Stimulated activated CD4-positive, alpha-beta T cell treated with anti-CD3 and anti-CD28 coated beads, Interleukin-1b, Interleukin-23, amount 100 ng/mL, for 1 hour (primary cell): ENCODE measurements at places on chromosomes 16 and 17.

- no peak for DNase-seq
Observed at GRCh38 chr17:4658478-4659305, 17.2 kb upstream of the ALOX15 start.

- DNase-seq = no peak
Observed at GRCh38 chr17:5819921-5820685, 235.8 kb upstream of the NLRP1 start.

- no peak for DNase-seq
Observed at GRCh38 chr16:4298761-4299522, 16.9 kb upstream of the GLIS2 start.

- DNase-seq = no peak
Observed at GRCh38 chr17:28843816-28844148, 1.2 kb upstream of the FAM222B start.

- DNase-seq = no peak
Observed at GRCh38 chr17:49687878-49688491, 10.1 kb upstream of the SPOP start.

DNA sequence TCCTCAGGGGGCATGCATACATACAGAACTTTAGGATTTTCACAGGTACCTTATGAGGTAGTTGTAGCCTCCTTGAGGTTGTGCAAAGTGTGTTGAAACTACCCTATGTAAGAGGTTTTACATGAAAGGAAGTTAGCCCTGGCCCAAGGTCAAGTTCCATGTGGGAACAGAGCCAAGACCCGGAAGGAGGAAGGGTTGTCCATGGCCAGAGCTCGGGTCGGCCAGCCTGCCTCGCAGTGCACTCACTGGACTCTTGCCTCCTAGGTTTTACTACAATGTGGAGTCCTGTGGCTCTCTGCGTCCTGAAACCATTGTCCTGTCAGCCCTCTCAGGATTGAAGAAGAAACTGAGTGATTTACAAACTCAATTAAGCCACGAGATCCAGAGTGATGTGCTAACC is 8.2 kb downstream of the POLR2C start:
- DNase-seq = no peak

- no peak for DNase-seq
Observed at GRCh38 chr16:30767767-30768465, 5.8 kb downstream of the RNF40 start.

GRCh38 chr17:34720760-34721159 is 141.4 kb downstream of the TMEM132E start:
- no peak for DNase-seq

DNA sequence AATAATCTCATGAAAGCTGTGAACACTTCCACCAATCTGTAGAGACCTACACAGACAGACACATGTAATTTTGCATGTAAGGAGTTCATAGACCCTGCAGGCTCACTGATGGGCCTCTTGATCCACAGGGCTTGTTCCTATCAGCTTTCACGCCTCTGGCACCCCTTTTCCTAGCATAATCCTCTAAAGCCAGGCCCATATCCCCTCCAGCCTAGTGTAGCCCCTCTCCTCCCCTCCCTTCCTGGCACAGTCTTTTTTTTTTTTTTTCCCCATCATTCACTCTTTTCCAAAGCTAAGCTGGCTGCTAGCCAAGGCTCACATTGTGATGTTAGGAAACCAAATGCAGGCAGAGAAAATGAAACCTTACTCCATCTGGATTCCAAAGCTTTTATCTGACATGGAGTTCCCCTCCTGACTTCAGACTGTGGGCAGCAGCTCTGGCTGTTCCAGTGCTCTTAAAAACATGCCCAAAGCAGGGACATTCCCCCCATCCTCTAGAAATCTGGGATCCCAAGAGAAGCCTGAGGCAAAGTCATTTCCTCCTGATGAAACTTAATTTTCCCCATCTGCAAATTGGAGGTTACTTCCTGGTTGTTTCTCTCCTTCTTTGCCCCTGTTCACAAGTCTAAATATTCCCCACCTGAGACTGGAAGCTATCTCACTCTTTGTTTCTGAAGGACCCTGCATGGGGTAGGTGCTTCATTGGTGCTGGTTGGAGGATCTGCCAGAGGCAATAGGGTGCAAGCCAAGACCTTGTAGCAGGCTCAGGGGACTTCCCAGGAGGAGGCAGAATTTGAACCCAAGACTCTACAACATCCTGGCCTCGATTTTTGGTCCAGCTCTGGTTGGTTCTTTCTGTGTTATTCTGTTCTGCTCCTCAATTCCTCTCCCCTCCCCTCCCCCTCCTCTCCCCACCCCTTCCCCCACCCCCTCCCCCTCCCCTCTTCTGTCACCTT is 9.9 kb upstream of the CCL5 start:
- DNase-seq = no peak

DNA sequence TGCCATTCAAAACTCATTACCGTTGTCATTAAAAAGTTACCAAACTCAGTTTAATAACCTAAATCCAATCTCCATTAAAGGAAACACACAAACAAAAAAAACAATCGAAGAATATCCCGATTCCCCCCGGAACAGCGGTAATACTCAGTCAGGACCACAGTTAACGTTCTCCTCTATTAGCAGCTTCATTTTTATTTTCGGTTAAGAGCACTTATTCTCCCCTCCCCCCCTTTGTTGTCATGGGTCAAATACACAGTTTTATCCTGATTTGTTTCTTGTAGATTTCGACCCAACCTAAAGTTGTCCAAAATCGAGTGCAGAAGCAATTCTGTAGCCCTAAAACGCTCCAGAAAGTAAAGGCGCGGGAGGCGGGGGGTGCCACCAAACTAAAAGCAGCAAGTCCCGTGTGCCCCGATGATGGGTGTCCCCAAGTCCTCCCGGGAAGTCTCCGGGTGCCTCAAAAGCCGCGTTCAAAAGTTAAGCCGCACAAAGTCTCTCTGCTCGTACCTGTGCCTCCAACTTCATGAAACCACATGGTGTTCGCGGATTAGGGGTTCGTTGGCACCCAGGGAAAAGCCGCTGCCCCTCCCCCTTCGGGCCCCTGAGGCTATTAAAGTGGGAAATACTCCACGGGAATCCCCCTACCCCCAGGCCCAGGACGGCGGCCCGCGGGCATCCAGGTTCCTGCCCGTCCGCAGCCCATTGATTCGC is 996 bp downstream of the SUMO2 start:
- no peak for DNase-seq

- no peak for DNase-seq
Observed at GRCh38 chr16:19520861-19521331, 1.0 kb downstream of the GDE1 start.

- DNase-seq = no peak
Observed at GRCh38 chr17:9181640-9182039, 160.3 kb downstream of the NTN1 start.

DNA sequence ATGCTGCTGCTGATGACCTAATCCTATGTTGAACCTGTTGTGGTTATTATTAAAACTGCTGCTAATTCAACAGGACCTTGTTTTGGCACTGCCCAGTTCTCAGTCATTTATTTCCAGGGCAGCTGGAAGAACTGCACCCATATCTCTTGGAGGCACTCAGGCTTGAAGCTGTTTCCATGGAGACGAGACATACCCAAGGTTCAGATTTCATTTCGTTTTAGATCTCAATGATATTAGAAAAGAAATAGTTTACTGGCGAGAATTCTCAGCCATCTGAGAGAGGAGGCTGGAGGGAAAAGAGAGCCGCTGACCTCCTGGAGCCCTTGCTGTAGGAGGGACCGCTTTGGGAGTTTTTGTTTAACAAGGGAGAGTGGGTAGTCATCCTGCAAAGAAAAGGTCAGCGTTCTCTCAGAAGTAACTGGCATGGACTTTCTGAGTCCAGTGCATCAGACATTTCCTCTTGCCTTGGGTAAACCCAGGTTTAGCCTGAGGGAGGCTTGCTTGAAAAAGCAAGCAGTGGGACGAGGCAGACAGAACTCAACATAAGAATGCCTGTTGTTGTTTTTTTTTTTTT is 75.4 kb downstream of the YPEL2 start:
- DNase-seq = no peak

GRCh38 chr16:67825119-67825518 is 17.0 kb upstream of the THAP11 start:
- no peak for DNase-seq

GRCh38 chr17:22409160-22409751 is 716.9 kb downstream of the KCNJ18 start:
- no peak for DNase-seq

DNA sequence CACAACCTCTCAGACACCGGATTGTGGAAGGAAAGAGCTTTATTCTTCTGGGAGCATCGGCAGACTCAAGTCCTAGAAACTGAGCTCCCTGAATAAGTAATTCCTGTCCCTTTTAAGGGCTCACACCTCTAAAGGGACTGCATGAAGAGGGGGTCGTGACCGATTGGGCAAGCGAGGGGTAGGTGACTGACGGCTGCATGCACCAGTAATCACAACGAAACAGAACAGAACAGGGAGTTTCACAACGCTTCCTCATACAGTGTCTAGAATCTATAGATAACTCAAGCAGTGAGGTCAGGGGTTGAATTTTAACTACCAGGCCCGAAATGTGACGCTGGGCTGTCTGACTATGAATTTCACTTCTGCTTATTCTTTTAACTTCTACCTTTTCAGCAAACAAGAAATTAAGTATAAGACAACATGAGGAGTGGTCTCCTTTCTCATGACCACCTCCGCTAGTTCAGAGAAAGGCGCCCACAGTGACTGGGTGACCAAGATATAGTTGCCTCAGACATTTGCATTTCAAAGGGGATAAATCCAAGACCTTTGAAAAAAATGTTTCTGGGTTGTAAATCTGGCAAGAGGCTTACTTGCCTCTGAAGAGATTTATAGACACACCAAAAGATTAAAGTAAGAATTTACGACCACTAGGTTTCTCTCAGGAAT is 88.4 kb upstream of the ATF7IP2 start:
- no peak for DNase-seq

DNA sequence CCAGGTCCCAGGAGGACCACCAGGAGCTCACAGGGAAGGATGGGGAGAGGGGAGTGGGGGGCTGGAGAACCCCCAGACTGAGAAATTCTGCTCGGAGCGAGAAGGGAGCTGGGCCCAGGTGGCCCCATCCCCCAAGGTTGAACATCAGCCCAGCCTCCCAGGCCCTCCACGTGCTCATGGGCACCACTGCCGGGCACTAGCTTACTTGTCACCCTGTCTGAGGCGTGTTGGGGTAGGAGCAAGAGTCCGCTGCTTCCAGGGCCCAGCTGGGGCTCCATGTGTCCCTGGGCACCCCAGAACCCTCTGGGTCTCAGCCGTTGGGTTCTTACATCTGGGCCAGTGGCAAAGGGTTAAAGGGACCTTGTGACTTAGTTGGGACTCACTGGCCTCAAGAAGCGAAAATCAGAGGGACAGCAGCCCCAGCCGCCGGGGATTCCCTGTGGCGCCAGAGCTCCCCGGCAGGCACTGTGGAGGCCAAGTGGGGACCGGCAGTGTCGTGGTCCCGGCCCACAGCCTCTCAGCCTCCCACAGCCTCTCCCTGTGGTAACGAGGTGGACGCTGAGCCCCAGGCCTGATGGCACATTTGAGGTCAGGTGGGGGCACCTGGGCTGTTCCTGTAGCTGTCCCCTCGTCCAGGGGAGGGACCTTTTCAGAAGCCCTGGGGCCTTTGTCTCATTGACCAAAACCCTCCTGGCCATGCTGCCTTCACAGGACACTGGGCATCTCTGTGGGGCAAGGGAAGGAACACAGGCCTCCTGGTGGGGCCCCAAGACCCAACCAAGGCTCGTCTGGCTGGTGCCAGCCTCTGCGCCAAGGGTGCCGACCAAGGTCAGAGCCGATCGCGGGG is 33.7 kb upstream of the CDH15 start:
- no peak for DNase-seq

DNA sequence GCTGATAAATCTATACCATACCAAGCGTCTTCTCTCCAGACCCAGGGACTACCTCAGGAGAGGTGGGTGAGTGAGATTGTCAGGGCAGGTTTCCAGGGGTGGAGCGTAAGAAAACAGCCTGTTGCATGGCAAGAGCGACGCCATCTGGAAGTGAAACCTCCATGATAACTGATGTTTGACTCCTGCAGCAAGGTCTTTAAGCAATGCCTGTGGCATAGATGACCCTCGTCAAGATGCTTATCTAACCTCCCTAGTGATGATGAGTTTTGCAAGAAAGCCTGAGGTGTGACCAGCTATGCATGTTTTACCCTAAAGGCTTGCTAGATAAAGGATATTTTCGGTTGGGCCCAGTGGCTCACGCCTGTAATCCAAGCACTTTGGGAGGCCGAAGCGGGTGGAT is 71.6 kb downstream of the GSG1L start:
- DNase-seq = no peak

DNA sequence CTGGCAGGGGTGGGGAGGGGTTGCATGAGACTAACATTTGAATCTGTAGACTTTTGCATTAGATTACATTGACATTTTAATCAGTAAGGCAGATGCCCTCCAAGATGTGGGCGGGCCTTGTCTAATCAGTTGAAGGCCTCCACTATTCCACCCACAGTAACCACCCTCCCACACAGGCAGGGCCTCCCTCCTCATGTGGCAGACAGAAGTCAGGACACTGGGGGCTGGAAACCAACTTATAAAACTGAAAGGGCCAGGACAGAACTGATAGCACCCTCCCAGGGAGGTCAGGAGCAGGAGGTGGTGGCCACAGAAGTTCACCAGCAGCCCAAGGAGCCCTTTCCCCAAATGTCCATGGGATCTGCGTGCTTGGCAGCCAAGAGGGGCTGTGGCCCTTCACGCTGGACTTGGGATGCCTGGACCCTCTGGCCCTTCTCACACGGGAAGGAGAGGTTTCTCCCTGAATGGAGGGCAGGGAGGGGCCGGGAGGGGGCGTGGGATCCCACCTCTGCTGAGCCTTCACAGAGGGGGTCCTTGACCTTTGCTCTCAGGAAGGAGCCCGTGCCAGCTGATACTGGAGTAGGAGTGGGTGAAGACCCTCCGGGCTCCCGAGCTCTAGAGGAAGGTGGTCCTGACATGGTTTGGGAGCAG is 4.6 kb downstream of the PYCR1 start:
- DNase-seq = no peak

- no peak for DNase-seq
Observed at GRCh38 chr17:34582185-34582900, 3.0 kb downstream of the TMEM132E start.

DNA sequence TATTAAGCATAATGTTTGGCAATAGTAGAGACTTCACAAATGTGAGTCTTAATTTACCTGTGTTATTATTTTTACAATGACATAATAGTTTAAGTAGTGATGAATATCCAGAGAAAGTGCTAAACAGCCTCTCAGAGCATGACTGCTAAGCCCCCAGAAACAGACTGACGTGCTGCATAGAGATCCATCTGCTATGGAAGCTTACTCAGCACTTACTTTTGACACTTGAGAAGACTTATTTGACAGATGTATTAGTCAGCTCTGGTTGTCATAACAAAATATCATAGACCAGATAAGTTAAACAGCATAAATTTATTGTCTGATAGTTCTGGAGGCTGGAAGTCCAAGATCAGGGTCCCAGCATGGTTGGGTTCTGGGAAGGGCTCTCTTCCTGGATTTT is 334.9 kb upstream of the MON1B start:
- no peak for DNase-seq

- no peak for DNase-seq
Observed at GRCh38 chr17:50830994-50831393, 4.4 kb upstream of the WFIKKN2 start.

DNA sequence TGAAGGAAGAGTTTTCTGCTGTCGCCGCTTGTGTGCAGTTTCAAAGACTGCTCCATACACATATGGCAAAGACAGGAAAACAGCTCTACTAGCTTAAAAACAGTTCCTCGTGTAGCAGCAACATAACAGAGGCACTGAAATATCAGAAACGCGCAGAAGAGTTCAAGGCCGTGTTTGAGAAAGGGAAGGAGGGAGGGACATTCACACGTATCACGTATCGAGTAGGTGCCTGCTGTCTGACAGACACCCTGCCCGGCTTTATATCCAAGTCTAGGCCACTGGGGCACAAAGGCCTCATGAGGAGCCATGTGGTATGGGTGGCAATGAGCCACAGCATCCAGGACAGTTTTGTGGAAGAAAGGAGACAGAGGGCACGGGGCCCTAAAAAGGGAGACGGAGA is 50.3 kb downstream of the PLXDC1 start:
- no peak for DNase-seq

GRCh38 chr16:21611198-21611555 is 11.8 kb downstream of the METTL9 start:
- DNase-seq = no peak
